ENCODE measurements at places on chromosomes 4 and X.

GRCh38 chr4:74794382-74795010 lies at the start of gene BTC:
TSS of gene BTC (minus strand) at chr4:74794523. CDS start at chr4:74794325, 198 bp downstream.
- no peak for DNase-seq

GRCh38 chrX:71871367-71871766 lies 39.3 kb upstream of the NHSL2 start:
- DNase-seq: no peak

DNA sequence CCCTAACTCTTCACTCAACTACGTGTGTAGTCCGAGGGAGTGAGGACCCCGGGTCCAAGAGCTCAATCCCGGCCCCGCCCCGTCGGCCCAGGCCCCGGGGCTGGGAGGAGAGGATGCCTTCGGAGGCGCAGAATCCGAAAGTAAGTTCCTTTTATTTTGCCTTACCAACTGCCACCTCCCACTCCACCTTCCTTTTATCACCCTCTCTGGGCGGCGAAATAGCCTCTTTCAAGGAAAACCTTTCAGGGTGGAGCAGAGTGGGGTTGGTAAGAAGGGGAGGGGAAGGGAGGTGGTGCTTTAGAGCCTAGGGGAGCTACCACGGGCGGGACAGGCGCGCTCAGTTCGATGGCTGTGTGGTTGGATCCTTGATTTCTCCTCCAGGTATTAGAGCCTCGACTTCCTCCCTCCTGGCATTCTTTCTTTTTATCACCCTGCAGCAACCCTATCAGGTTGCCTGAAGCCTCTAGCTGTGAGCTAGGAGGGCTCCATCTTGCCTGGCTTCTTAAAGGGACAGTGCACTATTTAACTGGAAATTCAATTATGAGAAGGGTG lies 191.2 kb downstream of the RRAGB start:
- DNase-seq: no peak

- no peak for DNase-seq
Measured at GRCh38 chr4:146029939-146030710, 91.5 kb upstream of the ZNF827 start.

DNA sequence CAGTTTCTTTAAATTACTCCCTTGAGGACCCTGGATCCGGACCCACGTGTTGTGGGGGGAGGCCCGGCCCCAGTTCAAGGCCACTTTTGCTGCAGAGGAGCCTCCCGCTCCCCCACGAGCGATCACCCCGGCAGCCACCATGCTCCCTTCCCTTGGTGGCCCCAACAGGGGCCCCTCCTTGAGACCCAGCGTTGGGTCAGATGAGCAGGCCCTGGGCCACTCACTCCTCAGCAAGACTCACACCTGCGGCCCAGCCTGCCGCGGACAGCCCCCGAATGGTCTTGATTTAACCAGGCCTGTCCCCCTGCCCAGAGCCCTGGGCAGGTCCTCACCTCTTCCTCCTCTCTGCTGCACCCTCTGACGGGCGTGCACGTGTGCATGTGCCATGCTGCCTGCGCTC lies 4.3 kb downstream of the CPLX1 start:
- DNase-seq: no peak

GRCh38 chrX:13499736-13500135 lies 69.7 kb upstream of the EGFL6 start:
- DNase-seq: no peak

All from CD4-positive, alpha-beta T cell treated with Interleukin-6 at 100 ng/mL for 8 hours (primary cell).